ENCODE measurements at places on chromosomes 13 and 19.

GRCh38 chr19:42247640-42248199 is 5.3 kb upstream of the GSK3A start:
- DNase-seq: no peak

DNA sequence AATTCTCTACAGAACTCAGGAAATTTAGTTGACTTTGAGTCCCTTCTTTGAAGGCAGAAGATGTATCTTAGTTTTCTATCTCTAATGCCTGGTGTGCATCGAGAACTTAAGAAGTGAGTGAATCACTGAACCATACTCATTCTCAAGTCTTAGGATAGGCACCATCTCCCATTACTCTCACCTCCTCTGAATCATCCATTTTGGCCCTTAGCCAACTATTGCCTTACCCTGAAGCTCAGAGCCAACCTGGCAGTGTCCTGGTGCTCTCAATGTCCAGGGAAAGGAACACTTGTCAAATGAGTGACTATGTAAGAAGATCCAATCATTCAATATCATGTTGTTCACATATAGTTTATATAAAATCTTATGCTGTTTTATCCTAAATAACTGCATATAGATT is 146.6 kb downstream of the RGCC start:
- no peak for DNase-seq

DNA sequence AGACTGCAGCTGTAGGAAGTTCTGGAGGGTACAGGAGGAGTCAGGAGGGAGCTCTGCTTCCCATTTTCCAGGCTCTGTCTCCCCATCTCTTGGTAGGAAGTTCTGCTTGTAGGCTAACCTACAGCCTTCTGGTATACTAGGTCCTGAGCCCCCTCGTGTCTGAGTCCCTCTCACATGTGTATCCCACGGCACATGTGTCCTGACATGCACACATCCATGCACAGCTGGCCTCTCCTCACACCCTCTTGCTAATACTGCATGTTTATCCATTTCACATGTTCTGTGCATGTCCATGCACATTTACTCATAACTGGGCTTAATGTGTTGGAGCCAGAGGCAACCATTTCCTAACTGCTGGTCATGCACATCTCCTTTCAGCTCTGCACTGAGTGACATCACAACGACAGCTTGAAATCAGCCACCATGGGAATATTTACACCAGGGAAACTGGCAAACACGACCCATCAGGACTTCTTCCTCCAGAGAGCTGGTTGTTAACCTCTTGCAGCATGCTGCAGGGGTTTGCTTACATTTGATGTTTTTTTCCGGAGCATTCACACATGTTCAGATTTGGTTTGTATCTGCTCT is 3.0 kb downstream of the CD209 start:
- DNase-seq: no peak

DNA sequence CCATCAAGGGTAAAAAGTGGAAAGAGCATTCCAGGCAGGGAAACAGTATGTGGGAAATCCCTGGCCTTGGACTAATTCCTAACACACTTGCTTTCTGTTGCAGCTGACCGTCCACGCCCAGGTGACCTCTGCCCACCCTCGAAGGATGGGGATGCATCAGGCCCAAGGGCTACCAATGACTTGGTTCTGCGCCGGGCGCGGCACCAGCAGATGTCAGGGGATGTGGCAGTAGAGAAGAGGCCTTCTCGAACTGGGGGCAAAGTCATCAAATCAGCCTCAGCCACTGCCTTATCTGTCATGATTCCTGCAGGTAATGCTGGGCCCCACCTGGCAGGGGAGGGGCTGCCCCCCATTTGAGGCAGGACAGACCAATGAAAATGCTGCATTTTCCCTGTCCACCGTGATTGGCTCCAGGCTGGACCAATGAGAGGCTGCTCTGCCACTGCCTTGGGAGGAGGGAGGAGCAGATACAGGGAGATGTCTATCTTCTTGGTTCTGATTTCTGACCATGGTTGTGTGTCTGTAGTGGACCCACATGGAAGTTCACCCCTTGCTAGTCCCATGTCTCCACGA is 12.6 kb downstream of the DNASE2 start:
- DNase-seq: peak; percentile 52

GRCh38 chr13:27236478-27236877 is 14.9 kb upstream of the RPL21 start:
- DNase-seq: no peak

- no peak for DNase-seq
Measured at GRCh38 chr19:1862068-1862423, 1.3 kb downstream of the KLF16 start.

- DNase-seq: no peak
Measured at GRCh38 chr19:39369200-39369599, 21.7 kb downstream of the PAF1 start.

GRCh38 chr13:35499676-35500075 is 23.2 kb upstream of the MAB21L1 start:
- no peak for DNase-seq

DNA sequence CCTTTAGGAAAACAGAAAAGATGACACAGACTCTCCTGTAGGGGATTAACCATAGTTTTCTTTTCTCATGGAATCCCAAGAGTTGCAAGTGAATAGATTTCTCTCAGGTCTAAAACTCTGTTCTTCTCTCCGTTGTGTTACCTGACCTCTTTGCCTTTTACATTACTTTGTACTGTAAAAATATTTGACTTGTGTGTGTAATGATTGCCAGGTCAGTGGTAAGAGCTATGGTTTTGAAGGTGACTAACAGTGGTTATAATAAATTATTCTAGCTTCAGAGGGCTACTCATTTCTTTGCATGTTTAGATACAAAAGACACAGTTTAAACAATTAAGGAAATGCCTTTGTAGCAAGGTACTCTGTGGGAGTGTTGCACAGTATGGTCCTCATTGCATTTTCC is 23.0 kb upstream of the PSG2 start:
- DNase-seq: no peak

DNA sequence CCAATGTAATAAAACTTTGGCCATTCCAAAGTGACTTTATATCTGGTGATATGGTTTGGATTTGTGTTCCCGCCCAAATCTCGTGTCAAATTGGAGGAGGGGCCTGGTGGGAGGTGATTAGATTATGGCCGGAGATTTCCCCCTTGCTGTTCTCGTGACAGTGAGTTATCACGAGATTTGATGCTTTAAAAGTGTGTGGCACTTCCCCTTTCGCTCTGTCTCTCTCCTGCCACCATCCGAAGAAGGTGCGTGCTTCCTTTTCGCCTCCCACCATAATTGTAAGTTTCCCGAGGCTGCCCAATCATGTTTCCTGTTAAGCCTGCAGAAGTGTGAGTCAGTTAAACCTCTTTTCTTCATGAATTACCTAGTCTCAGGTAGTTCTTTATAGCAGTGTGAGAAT is 9.3 kb upstream of the NALCN start:
- DNase-seq: no peak

- no peak for DNase-seq
Measured at GRCh38 chr13:98524391-98524790, 52.5 kb downstream of the STK24 start.

- DNase-seq: no peak
Measured at GRCh38 chr19:11848594-11849469, at the start of gene ZNF439. TSS of gene ZNF439 (plus strand) at chr19:11848726. CDS start at chr19:11848868, 142 bp downstream.

GRCh38 chr19:50003810-50004419 is 21.3 kb downstream of the VRK3 start:
- DNase-seq: peak; percentile 61

GRCh38 chr19:5908773-5909442 is 4.2 kb downstream of the VMAC start:
- no peak for DNase-seq

GRCh38 chr19:34228762-34229161 is 25.6 kb upstream of the GARRE1 start:
- no peak for DNase-seq

- no peak for DNase-seq
Measured at GRCh38 chr13:114235697-114236096, 1.0 kb downstream of the CDC16 start.

- DNase-seq: peak; percentile 77
Measured at GRCh38 chr19:48510421-48511268, 990 bp downstream of the LMTK3 start.

DNA sequence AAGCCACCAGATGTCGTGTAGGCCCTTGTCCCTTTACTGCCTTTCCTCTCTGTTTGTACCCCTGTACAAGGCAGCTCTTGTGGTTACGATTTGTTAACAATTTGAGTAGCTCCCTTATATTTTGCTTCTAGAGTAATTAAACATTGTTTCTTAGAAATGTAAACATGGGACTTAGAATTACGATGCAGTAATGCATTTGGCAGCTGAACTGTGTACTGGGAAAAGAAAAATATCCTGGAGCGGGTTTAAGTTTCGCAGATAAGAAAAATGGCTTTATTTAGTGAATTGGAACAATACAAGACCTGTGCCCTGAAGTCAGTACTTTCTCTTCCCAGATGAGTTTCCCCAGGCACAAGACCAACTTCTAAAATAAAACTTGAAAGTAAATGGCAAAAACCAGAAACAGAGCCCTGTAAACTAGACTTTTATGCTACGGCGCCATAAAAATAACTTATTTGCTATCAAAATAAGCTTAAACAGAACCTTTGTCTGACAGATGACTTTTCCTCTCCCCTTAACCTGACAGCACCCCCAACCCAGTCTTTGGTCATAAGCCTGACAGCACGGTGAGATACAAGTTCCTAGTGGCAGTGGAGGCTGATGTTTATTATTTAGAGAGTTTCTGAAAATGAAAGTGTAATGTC is 63.0 kb downstream of the LRCH1 start:
- no peak for DNase-seq

GRCh38 chr13:30408319-30409101 is 13.8 kb upstream of the UBE2L5 start:
- peak; percentile 98 for DNase-seq
